Mammary epithelial cell (primary cell): ENCODE measurements at places on chromosomes 5 and 9. TPM values are rescaled to one million over a fixed set of nuclear protein-coding genes. Genes with fewer than 3 reads are reported as not detected.

Gene SETX
- polyA plus RNA-seq = 14.7 TPM

Gene LRRC19
- polyA plus RNA-seq = not detected

Gene CDKN2AIPNL
- 17.5 TPM for polyA plus RNA-seq

Gene TSSK1B
- polyA plus RNA-seq = 0.05 TPM

Gene SPINK4
- not detected for polyA plus RNA-seq

Gene SLC1A1
- polyA plus RNA-seq = 0.58 TPM

Gene GLRA1
- not detected for polyA plus RNA-seq

Gene JAK2
- polyA plus RNA-seq = 1.7 TPM

Gene RNF38
- 15.1 TPM for polyA plus RNA-seq
